Urinary bladder (tissue), 4 donors: ENCODE measurements at places on chromosomes 2 and 18. TPM values are rescaled to one million over a fixed set of nuclear protein-coding genes. Genes with fewer than 3 reads are reported as not detected.

DNA sequence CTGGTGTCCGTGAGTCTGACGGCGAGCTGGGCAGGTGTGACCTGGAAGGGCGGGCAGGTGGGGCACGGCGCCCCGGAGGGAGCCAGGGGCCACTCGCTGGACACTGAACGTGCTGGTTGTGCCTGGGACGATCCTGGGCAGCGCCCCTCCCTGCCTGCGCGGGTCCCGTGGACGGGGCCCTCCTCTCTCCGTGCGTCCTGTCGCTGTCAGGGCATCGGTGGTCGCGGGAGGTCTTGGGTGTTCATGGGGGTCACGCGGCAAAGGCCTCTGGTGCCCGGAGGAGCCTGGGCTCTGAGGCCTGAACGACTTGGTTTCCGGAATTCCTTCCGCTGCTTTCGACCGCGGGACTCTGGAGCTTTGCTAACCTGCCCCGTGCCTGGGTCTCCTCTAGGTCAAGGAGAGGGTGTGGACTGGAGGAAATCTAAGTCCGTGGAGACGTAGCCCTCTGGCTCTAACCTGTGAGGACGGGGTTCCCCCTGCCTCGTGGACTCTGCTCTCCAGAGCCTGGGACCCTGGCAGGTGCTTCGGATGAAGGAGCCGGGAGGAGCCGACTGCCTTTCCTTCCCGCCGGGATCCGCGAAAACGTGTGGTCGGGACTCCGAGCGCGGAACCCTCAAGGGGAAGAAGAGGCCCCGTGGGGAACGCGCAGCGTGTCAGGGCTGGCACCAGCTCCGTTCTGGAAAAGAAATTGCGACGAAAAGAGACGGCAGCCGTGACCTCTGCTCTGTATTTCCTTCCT is 14.7 kb downstream of the SOX11 start:
- no peak for DNase-seq

GRCh38 chr2:187369471-187369870 is 78.6 kb downstream of the CALCRL start:
- no peak for DNase-seq

GRCh38 chr2:10245021-10245420 is 57.7 kb upstream of the HPCAL1 start:
- DNase-seq, result no peak

GRCh38 chr18:7927119-7927518 is 360.0 kb downstream of the PTPRM start:
- DNase-seq, result no peak

GRCh38 chr18:44798433-44799048 is 117.9 kb downstream of the SETBP1 start:
- DNase-seq, result no peak

DNA sequence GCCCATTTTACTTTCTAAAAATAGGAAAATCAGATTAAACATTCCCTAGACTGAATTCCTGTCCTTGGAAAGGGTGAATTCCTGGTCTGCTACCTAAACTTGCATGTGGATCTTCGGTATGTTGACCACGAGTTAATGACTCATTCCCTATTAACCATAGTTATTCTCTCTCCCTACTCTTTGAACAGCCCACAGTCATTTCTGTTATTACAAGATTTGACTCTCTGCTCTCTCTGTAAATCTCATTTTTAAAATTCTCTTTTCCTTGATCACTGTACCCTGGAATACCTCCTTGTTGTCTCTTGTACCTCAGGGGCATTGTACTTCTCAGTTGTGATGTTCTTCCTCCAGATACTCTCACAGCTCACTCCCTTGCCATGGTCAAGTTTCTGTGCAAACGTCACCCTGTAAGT is 92.0 kb upstream of the GULP1 start:
- no peak for DNase-seq

DNA sequence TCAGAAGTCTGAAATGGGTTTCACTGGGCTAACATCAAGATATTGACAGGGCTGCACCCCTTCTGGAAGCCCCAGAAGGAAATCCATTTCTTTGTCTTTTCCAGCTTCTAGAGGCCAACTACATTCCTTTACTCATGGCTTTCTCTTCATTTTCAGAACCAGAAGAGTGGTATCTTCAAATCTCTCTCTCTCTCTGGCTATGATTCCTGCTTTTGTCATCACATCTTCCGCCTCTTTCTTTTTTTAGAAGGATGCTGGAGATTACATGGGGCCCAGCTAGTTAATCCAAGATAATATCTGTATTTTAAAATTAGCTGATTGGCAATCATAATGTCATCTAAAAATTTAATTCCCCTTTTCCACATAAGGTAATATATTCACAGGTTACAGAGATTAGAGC is 23.8 kb downstream of the COL5A2 start:
- DNase-seq, result no peak

- no peak for DNase-seq
Measured at GRCh38 chr2:119352357-119352756, 14.3 kb downstream of the C2orf76 start.

MATN3 gene
- polyA plus RNA-seq, result 2.0 TPM

RGPD4 gene
- polyA plus RNA-seq, result 0.03 TPM

STPG4 gene
- polyA plus RNA-seq, result 0.41 TPM
